AG04449 (cell line): ENCODE measurements at places on chromosomes 7 and 10.

GRCh38 chr10:123841560-123841959, 50.0 kb downstream of the CPXM2 start:
- DNase-seq: no peak

DNA sequence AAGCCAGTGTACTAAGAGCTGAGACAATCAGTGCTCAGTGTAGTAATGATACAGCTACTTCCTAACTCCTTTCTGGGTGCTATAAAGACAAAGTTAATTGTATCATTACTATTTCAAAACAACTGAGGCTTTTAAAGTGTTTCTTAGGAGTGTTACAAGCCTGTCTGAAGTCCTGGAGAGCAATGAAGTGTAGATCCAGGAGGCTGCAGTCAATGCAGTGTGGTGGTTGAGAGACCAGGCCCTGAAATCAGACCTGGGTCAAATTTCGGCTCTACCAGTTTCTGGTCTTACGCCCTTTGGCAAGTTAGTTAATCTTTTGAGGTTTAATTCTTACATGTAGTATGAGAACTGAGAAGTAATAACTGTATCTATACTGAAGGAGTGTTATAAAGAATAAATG, 387.0 kb downstream of the SDK1 start:
- DNase-seq: no peak

DNA sequence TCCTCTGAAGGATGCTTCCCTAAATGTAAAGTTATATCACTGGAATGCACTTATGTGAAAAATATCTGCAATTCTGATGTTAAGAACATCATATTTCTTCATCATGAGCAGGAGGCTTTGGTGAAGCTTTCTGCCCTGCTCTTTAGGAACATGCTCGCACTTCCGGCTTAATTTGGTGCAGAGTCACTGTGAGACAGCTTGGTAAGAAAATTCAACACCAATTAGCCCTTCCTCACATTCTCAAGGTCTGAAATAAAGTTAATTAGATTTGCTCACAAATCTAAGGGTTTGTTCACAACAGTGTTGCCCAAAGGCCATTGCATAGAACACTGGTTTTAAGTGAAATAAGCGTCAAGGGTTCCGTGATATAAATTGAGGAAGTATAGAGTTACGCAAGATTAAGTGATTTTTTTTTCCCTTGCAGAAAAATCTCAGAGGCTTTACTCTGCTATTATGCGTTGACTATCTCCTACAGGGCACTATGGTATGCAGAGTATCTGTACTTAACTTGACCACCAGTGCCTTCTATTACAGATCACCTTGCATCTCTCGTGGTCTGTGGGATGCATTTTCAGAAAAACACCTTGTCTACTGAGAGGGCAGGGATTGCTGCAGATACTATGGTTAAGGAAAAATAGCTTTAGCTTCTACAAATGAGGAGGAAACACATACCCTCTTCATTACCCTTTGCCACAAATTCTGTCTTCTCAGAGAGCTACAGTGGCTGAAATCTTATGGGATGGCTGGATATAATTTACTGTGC, 953.9 kb downstream of the TYW1 start:
- no peak for DNase-seq

DNA sequence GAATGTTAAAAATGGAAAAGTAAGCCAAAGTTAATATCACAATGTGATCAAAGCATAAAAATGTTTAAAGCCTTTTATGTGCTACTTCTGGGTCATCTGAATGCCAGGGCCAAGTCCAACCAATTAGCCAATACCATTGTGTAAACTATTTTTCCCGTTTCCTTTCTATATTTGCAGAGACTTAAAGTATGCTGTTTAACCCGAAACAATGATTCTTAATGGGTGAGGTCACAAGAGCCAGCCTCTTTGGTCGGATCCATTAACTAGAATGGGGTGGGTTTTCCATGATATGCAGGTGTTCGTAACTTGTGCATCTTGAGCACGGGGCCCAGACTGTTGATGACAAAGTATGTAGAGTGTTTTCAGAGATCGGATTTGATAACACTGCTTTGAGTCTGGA, 111.3 kb upstream of the IGFBP3 start:
- DNase-seq: no peak

GRCh38 chr7:139931190-139931934, 102.3 kb downstream of the TBXAS1 start:
- DNase-seq: no peak
